ENCODE measurements at places on chromosomes 7 and 10. TPM values are rescaled to one million over a fixed set of nuclear protein-coding genes. Genes with fewer than 3 reads are reported as not detected.

DNA sequence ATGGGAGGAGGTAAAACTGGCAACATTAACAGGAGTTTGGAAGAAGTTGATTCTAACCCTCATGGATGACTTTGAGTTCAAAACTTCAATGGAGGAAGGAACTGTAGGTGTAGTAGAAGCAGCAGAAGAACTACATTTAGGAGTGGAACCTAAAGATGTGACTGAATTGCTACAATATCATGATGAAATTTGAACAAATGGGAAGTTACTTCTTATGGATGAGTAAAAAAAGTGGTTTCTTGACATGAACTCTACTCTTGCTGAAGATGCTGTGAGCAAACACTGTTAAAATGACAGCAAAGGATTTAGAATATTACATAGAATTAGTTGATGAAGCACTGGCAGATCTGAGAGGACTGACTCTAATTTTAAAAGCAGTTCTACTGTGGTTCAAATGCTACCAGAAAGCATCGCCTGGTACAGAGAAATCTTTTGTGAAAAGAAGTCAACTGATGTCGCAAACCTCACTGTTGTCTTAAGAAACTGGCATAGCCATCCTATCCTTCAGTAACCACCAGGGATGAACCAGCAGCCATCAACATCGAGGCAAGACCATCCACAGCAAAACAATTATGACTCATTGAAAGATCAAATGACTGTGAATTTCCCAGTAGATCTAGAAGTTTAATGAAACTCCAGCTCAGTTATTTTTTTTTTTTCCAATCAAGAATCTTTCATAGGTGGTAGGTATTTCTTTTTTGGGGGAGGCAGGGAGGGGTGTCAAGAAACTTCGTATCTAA lies 20.8 kb downstream of the BRAF start:
- no peak for DNase-seq
- H3K36me3 ChIP-seq = no peaks in the 10 kb centered on the region
- H3K27me3 ChIP-seq = no peaks in the 10 kb centered on the region
- no peak overlapping the region for H3K27ac ChIP-seq
- peaks cover 15% of the 10 kb centered on the region for H3K4me1 ChIP-seq

GRCh38 chr10:86533328-86533727 lies 11.7 kb upstream of the WAPL start:
- no peak for DNase-seq
- no peak overlapping the region for H3K4me3 ChIP-seq
- H3K4me1 ChIP-seq = no peaks in the 10 kb centered on the region
- H3K27me3 ChIP-seq = no peaks in the 10 kb centered on the region
- no peak overlapping the region for H3K27ac ChIP-seq
- no peaks in the 10 kb centered on the region for H3K36me3 ChIP-seq

GRCh38 chr10:102720337-102720736 lies 5.9 kb downstream of the SFXN2 start:
- H3K36me3 ChIP-seq = no peaks in the 10 kb centered on the region
- no peaks in the 10 kb centered on the region for H3K27me3 ChIP-seq
- DNase-seq = no peak

DNA sequence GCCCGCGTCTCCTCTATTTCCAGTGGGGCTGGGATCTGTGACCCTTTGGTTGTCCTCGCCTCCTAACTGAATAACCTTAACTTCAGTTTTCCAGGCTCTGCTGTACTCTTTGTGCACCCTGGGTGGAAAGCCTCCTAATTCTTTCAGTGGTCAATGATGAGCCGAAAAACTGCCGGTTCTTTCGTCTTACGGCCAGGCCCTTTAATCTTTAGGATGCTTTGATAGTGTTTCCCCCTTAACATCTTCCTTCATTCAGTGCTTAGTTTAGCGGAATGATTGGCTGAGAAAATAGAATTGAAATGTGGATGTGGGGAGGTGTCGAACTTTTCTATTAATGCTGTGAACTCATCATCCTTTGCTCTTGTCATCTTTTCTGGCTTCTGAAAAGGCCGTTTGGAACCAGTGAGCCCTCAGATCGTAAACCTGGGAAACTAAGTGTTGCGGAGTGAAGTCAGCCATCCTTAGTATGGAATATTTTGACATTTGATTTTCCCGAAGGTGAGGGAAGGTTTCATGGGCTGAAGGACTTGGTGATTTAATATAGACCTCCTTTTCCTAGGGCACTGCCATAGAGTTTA lies 847 bp downstream of the GARS1 start:
- no peak for DNase-seq
- H3K27me3 ChIP-seq = no peaks in the 10 kb centered on the region
- peaks cover 23% of the 10 kb centered on the region for H3K4me1 ChIP-seq
- peak overlapping the region; percentile 99 for H3K4me3 ChIP-seq

GRCh38 chr7:46432708-46433107 lies 511.6 kb upstream of the IGFBP3 start:
- no peak overlapping the region for H3K4me3 ChIP-seq
- DNase-seq = no peak
- H3K36me3 ChIP-seq = no peaks in the 10 kb centered on the region
- H3K27me3 ChIP-seq = no peaks in the 10 kb centered on the region
- no peaks in the 10 kb centered on the region for H3K4me1 ChIP-seq

GRCh38 chr10:91672021-91672608 lies 39.2 kb upstream of the PPP1R3C start:
- H3K27ac ChIP-seq = no peak overlapping the region
- H3K4me3 ChIP-seq = no peak overlapping the region
- H3K27me3 ChIP-seq = no peaks in the 10 kb centered on the region
- no peaks in the 10 kb centered on the region for H3K36me3 ChIP-seq

DNA sequence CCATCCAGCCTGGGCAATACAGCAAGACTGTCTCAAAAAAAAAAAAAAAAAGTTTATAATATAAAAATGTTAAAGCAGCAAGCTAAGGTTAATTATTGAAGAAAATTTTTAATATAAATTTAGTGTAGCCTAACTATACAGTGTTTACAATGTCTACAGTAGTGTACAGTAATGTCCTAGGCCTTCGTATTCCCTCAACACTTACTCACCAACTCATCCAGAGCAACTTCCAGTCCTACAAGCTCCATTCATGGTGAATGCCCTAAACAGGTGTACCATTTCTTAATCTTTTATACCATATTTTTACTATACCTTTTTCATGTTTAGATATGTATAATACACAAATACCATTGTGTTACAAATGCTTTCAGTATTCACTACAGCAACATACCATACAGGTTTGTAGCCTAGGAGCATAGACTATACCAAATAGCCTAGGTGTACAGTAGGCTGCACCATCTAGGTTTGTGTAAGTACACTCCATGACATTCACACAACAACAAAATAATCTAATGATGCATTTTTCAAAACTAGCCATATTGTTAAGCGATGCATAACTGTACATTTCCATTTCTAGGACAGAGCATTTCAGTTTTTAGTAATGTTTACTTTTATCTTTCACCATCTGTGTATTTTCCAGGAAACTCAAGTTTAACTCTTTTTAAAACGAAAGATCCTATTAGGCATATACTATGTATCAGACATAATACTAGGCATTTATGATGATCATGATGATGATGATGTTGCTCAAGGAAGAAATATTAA lies 43.3 kb downstream of the CNOT4 start:
- H3K27me3 ChIP-seq = no peaks in the 10 kb centered on the region
- H3K4me1 ChIP-seq = peaks cover 7% of the 10 kb centered on the region
- no peak overlapping the region for H3K27ac ChIP-seq
- H3K4me3 ChIP-seq = no peak overlapping the region
- DNase-seq = no peak
- H3K36me3 ChIP-seq = no peaks in the 10 kb centered on the region

GRCh38 chr10:2294739-2295138 lies 557.4 kb upstream of the ADARB2 start:
- no peak overlapping the region for H3K27ac ChIP-seq
- no peaks in the 10 kb centered on the region for H3K4me1 ChIP-seq
- H3K4me3 ChIP-seq = no peak overlapping the region
- no peak for DNase-seq
- H3K36me3 ChIP-seq = no peaks in the 10 kb centered on the region
- H3K27me3 ChIP-seq = no peaks in the 10 kb centered on the region

Gene PPIA
- 1,396 TPM for total RNA-seq

Gene HDAC9
- 22.2 TPM for total RNA-seq

Measured in sigmoid colon (tissue), 7 donors.